ENCODE measurements at places on chromosomes 16 and 17.

DNA sequence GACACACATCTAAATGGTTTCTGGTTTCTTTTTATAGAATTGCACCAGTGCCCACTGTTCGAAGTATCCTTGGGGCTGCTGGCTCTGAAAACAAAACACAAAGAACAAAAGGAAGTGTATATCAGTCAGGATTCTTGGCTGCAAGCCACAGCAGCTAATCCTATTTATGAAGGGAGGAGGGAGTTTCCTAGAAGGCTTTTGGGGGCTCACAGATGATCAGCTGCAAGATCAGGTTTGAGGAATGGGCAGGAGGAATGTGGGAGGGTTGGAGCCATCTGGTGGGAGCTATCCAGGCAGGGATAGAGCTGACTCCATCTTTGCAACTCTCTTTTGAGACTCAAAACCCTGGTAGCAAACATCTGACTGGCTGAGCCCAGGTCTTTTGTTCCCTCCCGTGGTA, 118.3 kb upstream of the EEF2KMT start:
- DNase-seq: no peak

DNA sequence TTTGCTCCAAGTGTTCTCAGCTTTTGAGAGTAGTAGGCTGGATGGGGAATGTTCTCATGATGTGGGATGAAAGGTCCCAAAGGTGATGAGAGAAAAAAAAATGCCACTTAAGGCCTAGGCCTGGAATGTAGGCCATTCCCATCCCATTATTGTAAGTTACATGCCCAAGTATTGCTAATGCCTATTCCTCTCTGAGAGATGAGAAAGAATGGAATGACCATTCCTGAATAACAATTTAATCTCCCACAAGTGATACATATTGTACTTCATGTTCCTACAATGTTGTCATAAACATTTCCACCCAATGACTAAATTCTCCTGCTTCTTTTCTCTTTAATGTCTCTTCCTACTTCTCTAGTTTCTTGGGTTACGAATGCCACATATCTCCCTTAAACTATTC, 102.8 kb upstream of the KCNJ16 start:
- DNase-seq: no peak

DNA sequence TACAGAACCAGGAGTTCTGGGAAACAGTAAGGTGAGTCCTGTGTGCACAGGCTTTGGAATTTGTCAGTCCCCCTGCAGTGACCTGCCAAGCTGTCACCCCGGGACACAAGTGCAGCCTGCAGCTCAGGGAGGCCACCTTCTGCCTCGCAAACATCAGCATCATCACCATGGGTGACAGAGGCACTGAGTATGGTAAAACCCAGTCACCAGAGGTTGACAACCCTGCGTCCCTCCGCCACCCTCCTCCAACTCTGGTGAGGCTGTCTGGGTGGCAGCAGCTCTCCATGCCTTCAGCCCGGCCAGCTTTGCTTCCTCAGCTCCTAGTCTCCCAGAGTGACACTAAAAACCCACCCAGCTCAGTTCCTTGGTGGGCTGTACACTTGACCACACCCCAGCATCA, 221.0 kb downstream of the CPPED1 start:
- DNase-seq: no peak

- no peak for DNase-seq
Measured at GRCh38 chr16:47035436-47035835, 62.0 kb upstream of the DNAJA2 start.

DNA sequence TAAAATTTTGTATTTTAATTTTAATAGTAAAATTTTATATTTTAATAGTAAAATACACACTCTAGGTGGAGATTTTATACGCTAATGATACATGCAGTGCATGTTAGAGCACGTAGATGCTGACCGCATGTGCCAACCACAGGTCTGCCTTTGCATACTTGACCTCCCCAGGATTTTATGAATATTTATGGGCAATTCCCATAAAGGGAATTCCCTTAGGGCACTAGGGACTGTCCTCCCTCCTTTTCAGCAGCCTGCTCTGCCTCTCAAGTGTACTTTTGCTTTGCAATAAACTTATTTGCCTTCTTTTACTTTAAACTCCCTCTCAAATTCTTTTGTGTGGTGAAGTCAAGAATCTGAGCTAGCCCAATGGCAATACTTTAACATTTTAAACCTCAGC, 217.7 kb upstream of the CDH8 start:
- no peak for DNase-seq

- no peak for DNase-seq
Measured at GRCh38 chr16:17245776-17246175, 225.0 kb downstream of the XYLT1 start.

DNA sequence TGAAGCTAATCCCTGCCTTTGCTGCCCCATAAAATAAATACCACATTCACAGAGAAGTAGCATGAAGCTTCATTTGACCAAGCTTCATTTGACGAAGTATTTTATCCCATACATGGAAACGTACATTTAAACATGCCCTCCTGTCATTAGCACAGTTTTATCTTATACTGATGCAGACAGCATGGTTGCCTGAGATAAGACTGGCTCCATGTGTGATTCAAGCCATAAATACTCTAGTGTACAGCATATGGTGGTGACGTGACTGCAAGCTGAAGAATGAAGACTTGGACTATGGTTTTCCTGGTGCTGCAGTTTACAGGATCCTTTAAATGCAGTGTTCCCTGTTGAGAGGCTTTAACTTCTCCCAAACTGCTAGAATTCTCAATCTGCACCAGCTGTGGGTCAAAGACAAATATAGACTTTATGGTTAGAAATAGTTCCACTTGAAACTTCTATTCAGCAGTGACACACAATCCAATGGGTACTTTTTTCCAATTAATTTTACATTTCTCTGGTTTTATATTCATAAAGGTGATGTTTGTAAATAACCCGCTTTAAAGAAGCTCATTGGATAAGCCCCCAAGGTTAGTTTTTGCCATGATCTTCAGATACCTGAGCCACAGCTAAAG, 64.9 kb downstream of the CYB561 start:
- no peak for DNase-seq

GRCh38 chr17:48037036-48037837, at the start of gene COPZ2:
Gene COPZ2 (minus strand): TSS chr17:48037797. CDS start chr17:48037777, 20 bp downstream.
- no peak for DNase-seq

DNA sequence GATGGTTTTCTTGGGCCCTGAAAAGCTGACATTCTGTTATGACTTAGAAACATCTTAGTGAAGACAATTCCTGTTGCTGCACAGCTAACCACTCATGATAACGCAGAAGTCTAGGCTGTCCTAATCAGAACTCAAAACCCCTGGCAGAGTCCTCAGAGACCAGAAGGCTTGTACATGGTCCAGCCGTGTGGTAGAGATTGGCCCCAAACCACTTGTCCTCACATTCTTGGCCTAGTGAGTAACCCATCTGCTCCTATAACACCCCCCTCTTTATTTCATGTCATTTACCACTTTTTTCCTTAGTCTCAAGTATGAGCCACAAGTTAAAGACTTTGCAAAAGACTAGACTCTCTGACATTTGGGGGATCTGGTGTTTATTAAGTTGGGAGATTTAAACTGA, 116.5 kb upstream of the ADAMTS18 start:
- no peak for DNase-seq

DNA sequence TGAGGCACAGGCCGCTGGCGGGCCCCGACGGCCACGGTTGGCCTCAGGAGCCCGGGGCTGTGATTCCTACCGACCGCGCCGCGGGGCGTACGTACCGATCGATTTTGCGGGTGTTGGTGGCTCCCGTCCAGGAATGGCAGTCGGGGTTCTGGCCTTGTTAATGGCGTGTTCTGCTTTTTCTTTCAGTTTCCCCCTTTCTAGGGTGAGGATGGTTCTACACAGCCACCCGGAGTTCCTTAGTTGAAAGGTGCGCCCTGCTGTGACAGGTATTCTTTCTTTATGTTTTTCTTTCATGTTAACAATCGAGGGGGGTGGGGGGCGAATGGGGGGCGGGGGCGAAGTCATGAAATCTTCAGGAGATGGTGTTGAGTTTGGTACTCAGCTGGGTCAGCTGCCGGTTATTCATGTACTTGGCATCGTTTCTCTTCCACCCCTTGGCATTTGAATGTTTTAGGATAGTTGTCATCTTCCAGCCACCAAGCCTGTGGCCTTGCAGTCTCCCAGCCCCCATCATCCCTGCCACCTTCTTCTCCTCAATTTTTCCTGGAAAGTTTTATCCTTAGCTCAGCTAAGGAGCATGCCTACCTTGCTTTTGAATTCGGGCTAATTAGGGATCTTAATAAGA, 802 bp downstream of the CYLD start:
- DNase-seq: no peak

- DNase-seq: no peak
Measured at GRCh38 chr17:75260641-75261335, 618 bp downstream of the GGA3 start.

DNA sequence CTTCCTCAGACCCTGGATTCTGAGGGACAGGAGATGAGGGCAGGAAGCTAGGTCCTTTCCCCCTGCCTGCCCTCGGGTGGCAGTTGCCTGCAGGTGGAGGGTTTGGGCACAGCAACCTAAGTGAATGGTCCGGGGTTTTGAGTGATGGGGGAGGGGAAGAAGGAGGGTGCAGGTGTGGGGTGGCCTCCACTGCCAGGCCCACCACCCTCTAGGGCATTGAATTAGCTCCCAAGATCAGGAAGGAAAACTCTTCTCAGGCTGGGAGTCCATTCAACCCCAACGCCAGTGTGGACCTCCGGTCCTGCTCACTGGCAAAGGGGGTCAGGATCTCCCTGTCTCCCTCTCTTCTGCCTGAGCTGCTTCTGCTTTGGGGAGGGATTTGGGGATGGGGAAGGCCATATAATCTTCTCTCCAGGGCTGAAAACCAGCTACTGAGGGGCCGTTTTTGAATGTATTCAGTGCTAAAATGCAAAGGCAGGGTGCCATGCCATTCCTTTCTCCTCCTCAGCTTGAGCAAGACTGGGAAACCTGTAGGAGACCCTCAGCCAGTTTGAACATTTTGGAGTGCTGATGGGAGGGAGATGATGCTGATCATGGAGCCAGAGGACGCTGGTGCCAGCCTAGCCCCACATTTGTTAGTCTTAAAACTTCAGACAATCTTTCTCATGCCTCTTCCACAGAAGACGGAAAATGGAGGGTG, 18.8 kb downstream of the GRB7 start:
- no peak for DNase-seq

GRCh38 chr17:72600934-72601333, 480.1 kb downstream of the SOX9 start:
- DNase-seq: no peak

DNA sequence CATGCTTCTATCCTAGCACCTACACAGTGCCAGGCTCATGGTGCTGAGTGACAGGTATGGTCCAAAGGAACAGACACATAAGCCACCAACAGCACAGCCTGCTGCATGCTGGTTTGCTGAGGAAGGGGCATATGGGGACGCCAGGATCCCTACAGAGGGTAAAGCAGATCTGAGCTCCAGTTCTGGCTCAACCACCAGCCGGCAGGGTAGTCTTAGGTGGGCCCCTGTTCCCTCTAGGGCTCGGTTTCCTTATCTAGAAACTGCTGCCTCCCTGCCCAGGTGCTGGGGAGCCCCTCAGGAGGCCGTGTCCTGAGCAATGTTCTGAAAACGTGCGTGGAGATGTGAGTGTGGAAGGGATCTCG, 24.2 kb upstream of the MRPS23 start:
- no peak for DNase-seq

GRCh38 chr17:36623281-36623680, 21.9 kb downstream of the MRM1 start:
- DNase-seq: no peak

GRCh38 chr17:35160354-35161201, 13.0 kb downstream of the UNC45B start:
- DNase-seq: no peak

GRCh38 chr16:4380119-4381063, 8.7 kb downstream of the VASN start:
- no peak for DNase-seq

GRCh38 chr16:69566240-69566980, 644 bp downstream of the NFAT5 start:
- DNase-seq: peak; percentile 3

DNA sequence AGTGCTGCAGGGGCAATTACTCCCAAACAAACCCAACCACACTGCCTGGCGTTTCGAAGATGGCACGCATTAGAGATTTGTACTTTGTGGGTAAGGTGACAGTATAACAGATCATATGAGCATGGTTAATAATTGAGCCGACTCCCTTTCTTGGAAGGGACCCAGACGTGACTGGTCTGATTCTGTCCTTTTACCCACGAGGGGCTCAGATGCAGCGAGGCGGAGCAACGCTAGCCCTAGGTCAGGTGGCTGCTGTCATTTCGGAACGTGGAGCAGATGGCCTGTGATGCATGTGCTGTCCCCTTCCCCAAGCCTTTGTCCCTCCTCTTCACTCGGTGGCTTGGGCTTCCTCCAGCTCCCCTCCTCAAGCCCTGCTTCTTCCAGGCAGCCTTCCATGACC, 84.2 kb downstream of the SNX29 start:
- DNase-seq: no peak

DNA sequence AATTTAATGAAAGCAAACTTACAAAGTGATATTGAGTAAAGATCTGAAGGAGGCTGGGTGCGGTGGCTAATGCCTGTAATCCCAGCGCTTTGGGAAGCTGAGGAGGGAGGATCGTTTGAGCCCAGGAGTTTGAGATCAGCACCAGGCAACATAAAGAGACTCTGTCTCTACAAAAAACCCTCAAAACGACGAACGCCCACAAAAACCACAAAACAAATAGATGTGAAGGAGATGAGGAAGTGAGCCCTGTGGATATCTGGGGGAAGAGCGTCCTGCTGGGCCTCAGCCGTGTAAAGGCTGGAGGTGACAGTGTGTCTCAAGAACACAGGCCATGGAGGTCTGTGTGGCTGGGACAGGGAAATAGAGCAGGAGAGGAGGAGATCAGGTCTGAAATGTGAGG, 68.8 kb downstream of the ITFG1 start:
- DNase-seq: no peak

DNA sequence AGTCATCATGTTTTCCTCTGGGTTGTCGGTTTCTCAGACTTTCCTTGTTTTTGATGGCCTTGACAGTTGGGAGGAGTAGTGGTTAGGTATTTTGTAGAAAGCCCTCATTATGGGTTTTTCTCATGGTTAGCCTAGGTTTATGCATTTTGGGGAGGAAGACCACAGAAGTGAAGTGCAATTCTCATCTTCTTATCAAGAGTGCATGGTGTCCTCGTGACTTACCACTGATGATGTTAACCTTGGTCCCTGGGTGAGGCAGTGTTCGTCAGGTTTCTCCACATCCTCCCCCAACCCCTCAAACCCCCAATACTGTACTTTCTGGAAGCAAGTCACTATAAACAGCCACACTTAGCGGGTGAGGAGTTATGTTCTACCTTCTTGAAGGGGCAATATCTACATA, 42.3 kb downstream of the BPTF start:
- no peak for DNase-seq

- DNase-seq: no peak
Measured at GRCh38 chr16:51419768-51420167, 268.7 kb upstream of the SALL1 start.

Data from NCI-H2171 (cell line).